ENCODE measurements at places on chromosomes 4 and X.

DNA sequence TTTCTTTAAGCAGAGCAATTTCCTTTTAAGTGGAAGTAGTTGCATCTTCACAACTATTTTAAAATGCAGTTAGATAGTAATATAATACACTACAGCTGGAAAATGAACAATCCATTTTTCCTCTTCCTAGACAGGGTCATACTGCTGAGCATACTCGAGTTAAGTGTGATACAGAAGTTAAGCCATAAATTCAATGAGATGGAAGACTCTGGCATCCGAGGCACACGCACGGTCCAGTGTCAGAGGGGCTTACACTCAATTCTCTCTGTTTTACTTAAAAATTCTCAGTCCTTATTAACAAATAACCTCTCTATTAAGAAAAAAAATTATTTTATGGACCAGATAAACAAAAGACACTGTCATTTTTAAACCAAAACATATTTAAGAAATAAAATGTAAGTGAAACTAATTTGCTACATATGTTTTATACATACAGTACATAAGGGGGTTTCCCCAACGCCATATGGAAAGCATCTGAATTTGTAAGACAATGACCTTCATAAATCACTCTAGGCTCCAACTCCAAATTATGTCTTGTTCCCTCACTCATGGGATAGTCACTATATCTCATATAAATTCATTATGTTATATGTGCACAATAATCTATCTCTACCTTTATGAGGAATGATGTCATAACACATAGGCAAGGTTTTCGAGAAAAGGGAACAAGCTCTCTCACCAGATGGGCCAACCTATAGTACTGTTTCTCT is 315.3 kb downstream of the PAPSS1 start:
- DNase-seq, result no peak

DNA sequence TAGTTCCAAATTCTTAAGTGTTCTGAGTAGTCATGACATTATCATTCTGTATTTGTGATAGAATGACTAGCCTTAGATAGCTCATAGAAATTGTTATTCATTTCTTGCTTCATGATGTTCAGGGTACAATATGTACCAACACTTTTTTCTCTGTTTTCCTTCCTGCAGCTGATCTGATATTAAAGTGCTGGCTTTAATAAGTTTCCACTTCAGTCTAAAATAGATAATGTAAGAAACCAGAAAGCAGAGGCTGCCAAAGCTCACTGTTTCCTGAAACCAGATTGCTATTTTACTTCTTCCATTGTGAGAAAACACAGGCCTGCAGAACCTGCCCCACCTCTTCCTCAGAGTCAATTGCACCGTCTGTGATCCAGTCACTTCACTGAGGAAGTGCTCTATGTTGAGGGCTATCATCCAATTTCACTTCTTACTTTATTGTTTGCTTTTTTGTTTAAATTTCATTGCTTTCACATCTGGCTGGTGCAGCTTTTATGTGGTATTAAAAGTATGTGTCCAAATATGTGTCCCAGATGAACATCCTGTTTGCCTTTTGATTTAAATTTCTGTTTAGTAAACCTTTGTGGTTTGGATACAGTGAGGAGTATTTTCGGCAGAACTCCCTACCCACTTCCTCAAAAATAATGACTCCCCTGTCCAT is 652.1 kb downstream of the ANKRD50 start:
- no peak for DNase-seq

- DNase-seq, result peak; percentile 45
These were observed 3.3 kb downstream of the KLF3 start for GRCh38 chr4:38667085-38667893.

GRCh38 chrX:46715997-46716396 is 42.9 kb downstream of the SLC9A7 start:
- DNase-seq, result no peak

DNA sequence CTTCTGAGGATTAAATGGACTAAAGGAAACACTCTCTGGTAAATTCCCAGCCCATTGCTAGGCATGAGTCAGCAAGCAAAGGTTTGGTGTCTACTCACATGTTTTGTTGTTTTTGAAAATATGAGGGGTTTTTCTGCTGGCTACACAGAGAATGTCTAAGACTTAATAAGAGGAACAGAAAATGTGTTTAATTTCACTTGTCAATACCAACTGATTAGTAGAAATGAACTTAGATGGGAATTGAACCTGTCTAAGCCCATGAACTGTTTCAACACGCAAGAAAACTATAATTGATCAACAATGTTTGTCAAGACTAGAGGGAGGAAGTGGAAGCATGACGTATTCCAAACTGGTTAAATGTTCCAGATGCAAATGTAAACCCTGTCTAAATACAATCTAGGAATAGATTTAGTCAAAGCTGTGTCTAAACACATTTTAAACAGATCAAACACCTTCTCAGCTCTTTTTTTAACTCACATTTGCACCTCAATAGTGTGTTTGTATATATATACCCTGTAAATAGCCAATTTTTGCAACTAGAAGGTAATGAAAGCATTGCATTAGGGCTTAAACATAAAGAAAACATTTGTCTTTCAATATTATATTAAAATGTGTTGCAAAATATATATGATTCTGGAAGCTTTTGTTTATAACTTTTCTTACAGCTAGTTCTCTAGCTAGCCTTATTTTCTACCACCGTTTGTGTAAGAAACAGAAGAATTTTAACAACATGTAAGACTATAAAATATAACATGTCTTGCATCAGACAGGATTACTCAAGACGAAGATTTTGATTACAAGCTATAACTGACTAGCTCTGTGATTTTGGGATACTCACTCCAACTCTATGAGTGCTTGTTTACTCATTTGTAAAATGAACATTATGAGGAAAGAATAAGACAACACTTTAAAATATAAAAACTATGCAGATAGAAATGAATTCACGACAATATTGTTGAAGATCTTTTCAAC is 607.8 kb downstream of the FSTL5 start:
- DNase-seq, result no peak

DNA sequence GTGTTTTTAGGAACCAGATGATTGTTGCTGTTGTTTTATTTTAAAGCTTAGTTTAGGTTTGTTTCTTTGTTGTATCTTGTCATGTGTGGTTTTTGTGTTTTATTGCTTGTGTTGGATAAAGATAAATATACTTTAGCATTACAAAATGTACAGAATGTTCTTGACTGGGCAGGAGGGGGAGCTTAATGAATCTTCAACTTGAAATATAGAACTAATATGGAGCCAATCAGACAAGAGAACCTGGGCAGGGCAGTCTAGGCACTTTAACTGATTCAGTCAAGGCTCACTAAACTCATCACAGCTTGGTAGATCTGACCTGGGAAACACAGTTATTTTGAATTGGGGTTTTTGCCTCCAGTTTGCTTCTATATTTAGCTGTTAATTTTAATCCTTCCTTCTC is 304.2 kb downstream of the ARHGAP24 start:
- DNase-seq, result peak; percentile 60

DNA sequence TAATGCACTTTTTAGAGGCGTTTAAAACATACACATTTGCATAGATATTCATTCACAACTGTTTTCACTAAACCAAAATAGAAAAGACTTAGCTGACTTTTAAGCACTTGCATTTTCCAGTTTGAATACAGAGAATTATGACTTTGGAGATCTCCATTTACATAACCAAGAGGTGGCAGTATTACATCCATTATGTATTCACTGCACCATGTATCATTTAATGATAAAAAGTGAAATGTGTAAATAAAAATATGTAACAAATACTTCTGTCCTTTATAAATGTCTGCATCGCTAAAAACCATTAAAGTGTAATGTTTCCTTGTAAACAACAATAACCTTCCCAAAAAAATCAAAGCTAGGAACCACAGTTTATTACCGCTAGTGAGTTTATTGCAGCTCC is 413.2 kb downstream of the FGF13 start:
- DNase-seq, result no peak

GRCh38 chr4:43369036-43369594 is 476.6 kb downstream of the GRXCR1 start:
- no peak for DNase-seq

DNA sequence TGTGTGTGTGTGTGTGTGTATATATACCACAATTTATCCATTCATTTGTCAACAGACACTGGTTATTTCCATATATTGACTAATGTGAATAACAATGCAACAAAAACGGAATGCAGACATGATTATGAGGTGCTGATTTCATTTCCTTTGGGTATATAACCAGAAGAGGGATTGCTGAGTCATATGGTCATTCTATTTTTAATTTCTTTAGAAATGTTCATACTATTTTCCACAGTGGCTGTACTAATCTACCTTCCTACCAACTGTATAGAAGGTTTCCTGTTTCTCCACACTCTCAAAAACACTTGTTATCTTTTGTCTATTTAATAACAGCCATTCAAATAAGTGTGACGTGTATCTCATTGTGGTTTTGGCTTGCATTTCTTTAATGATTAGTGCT is 269.9 kb downstream of the OPHN1 start:
- DNase-seq, result no peak

- no peak for DNase-seq
These were observed 10.3 kb downstream of the PHKA2 start for GRCh38 chrX:18973527-18974192.

GRCh38 chr4:104424989-104425388 is 69.7 kb downstream of the CXXC4 start:
- DNase-seq, result no peak

- no peak for DNase-seq
These were observed 2.2 kb downstream of the SLITRK4 start for GRCh38 chrX:143633461-143634308.

GRCh38 chrX:85223359-85223758 is 20.2 kb downstream of the SATL1 start:
- DNase-seq, result no peak

DNA sequence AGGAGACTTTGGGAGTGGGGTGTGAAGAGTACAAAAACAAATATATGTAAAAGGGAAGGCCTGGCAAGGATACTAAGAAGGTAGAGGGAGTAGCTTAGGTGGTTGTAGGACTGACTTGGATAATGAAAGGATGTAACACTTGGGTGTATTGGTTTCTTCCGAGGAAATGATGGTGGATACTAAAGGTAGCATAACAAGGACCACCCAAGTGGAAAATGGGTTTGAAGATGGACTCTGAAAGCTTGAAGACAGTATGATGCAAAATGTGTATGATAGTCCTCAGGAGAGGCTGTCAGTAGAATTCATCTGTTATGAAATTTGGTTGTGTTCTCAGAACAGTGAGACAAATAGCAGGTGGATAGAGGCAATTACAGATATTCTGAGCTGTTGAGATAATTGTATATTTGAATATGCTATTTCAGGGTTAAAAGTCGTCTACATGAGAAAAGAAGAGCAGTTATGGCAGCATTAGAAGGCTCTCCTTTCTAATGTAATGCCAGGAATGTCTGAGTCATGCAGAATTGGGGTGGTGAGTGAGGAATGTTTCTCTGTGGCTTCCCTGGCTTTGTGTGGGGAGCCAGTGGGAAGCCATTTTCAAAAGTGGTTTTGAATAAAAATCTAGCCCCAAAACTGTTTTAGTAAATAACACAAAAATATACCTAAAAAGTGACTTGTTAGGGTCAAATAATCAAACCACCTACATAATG is 75.6 kb downstream of the FHIP1A start:
- no peak for DNase-seq

- DNase-seq, result no peak
These were observed 98.6 kb upstream of the LANCL3 start for GRCh38 chrX:37472836-37473235.

GRCh38 chr4:159432436-159432835 is 329.6 kb downstream of the RAPGEF2 start:
- no peak for DNase-seq

- peak; percentile 71 for DNase-seq
These were observed 1.5 kb downstream of the BEND4 start for GRCh38 chr4:42150653-42151567.

- DNase-seq, result no peak
These were observed 100.5 kb downstream of the AREG start for GRCh38 chr4:74545448-74545847.

DNA sequence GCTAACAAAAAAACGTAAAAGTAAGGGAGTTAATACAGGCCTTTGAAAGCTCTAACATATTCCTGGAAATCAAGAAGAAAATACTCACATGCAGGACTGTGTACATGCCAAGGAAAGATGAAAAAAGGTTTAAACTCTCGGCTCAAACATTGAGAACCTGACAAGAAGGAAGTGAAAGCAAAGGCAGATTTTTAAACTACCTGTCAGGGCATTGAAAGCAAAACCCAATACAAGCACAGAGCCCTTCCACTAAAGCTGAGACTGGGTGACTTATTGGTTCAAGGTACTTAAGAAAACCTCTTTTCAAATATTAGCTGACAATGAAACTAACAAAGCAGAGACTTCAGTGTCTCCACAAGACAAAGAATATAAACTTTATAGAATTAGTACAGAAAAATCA is 313.0 kb upstream of the GRID2 start:
- no peak for DNase-seq

DNA sequence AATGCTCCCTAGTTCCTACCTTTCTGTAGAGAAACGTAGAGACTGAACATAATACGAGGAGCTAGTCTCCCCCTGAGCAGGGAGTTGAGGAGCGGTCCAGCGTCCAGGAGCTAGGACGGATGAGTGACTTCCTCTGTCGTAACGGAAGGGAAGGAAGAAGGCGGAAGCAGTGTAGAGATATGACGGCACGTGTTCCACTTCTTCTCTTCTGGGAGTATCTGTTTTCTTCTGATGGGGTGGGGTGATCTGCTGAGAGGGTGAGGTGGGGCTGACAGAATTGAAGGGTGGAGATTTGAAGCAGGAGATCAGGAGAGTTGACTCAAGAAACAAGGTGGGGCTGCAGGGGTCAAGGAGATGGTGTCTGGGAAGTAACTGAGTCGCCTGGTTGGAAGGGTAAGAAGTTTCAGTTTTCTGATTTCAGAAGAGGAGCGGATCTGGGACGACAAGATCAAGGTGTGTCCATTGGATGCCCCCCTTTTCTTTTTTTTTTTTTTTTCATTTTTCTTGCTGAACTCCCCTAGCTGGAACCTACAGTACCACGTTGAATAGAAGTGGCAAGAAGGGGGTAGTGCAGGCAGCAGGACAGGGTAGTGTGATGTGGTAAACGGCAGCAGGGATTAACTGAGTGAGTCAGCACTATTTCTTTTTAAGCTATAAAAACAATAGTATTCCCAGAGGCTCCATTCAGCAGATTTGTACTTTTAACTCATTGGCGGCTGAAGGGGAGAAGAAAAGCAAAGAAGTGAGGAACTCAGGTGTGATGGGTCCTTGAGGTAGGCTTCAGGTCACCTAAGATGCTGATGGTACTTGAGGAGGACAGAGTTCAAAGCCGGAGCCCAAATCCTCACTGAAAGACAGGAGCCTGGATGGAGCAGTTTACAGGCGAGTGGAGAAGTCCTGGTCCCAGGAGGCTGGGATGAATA is 50.8 kb upstream of the SETD7 start:
- DNase-seq, result no peak

DNA sequence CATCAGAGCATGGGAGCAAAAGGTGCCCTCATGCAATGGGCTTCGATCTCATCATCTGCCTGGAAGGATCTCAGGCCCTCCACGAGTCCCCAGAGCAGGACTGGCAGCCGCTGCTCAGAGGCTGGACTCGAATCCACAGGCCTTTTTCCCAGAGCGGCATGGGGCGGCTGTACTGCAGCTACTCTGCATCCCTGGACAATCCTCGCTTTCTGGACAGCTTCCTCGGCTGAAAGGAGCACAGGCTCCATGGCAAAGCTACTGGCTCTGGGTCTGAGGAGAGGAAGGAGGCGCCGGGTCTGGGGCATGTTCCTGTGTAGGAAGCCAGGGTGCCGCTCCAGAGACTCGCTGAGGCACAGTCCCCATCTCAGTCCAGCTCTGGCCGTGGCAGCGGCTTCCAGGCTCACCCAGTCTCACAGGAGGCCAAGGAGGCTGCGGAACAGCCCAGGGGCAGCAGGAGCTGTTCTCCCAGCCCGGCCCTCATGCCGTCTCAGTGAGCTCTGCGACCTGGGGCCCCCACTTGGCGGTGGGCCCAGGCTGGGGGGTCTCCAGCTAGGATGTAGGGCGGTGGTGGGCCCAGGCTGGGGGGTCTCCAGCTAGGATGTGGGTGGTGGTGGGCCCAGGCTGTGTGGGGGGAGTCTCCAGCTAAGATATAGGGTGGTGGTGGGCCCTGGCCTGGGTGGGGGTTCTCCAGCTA is 2.7 kb upstream of the SPON2 start:
- no peak for DNase-seq

Measured in NAMALWA (cell line).